ENCODE measurements at places on chromosomes 4 and X.

DNA sequence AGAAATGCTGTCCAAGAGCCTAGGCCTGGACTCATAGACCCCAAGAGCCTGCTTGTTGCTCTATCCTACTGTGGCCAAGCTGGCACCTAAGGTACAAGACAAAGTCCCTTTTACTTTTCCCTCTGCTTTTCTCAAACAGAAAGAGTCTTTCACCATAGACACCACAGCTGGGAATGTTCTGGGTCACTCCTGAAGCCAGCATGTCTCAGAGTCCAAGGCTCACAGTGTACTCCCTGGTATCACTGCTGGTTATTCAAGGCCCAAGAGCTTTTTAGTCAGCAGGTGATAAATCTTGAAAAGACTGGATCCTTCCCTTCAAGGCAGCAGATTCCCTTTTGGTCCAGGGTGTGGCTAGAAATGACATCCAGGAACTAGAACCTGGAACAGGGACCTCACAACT is 328.8 kb downstream of the IQCM start:
- DNase-seq: no peak

DNA sequence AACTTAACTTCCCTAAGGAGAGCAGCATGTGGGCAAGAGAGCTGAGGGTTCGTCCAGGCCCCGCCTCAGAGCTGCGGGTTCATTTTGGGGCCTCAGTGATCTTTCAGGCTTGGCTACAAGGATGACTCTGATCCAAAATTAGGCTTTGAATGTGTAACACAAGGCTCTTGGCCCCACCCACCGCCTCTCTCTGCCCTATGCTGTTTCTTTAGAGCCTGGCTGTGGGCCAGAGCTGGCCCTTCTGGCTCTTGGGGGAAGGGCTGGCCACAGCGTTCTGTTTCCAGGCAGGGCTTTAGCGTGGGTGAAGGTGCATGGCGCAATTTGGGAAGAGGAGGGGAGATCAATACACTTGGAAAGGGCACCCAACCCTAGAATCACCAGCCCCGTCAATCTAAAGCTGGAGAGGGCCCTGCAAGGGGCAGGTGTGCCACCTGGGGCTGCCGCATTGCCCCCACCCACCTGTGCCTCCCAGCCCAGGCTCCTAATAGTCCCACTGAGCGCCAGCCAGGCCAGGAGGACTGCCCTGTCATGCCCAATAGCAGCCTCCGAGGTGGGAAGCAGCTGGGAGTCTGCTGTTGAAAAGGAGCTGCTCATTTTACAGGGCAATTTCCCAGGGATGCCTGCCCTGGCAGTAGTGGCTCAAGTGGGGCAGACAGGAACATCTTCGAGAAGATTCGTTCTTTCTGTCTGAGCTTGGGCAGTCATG is 84.5 kb upstream of the MAML3 start:
- no peak for DNase-seq

- no peak for DNase-seq
Measured at GRCh38 chr4:16066586-16067128, 17.2 kb downstream of the PROM1 start.

GRCh38 chrX:20118065-20118824 is 1.5 kb upstream of the MAP7D2 start:
- DNase-seq: no peak

DNA sequence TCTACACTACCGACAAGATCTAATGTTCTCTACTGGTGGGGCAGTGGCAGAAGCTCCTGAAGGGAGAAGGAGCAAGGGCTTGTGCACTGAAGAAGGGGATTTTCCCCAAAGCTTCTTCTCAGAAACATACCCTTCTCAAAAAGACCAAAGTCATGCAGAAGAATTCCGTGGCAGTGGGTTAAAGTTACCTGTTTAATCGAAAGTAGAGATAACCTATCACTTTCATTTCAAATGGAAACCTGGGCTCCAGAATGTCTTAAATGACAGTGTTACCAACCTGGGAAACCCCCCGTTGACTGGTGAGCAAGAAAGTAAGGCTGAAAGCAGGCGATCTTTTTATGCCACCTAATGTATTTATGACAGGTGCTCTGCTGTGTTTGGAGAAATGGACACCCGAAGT is 92.5 kb upstream of the TEX13D start:
- DNase-seq: peak; percentile 62

DNA sequence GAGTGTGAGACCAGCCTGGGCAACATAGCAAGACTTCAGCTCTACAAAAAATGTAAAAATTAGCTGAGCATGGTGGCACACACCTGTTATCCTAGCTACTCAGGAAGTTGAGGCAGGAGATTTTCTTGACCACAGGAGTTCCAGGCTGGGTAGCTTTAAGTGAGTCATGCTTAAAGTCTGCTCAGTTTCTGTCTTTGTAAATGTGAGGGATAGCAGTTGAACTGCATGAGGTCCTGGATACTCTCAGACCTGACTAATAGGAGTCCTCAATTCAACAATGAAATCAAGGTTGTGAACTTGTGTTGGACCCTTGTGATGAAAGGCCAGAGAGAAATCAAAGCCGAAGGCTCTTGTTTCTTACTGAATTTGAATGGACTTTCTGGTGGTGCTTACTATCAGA is 45.2 kb downstream of the STARD8 start:
- DNase-seq: no peak

- no peak for DNase-seq
Measured at GRCh38 chr4:109232681-109233080, 69.8 kb downstream of the COL25A1 start.

DNA sequence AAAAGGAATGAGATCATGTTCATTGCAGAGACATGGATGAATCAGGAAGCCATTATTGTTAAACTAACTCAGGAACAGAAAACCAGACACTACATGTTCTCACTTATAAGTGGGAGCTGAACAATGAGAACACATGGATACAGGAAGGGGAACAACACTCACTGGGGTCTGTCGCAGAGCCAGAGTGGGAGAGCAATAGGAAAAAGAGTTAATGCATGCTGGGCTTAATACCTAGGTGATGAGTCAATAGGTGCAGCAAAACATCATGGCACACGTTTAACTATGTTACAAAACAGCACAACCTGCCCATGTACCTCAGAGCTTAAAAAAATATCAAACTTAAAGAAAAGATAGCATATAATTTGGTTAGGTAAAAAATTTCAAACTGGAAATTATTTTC is 281.4 kb downstream of the PABPC4L start:
- no peak for DNase-seq

DNA sequence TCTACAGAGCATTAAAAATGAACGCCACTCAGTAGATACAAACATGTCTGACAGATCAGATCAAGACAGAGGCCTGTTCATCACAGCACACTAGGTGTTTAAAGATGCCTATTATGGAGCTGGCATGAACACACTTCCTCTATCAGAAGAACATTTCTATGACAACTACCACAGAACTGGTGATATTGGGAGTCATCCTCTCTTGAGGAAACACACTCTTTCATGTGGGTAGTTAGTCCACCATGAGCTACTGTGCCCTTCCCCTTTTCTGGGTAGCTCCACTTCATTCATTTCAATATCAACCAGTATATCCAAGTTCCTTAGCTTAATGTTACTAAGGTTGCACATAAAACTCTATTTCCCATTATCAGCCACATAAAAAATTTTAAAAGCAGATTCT is 46.7 kb downstream of the MAOB start:
- DNase-seq: no peak

- no peak for DNase-seq
Measured at GRCh38 chrX:144738246-144738645, 509.1 kb upstream of the SPANXN1 start.

DNA sequence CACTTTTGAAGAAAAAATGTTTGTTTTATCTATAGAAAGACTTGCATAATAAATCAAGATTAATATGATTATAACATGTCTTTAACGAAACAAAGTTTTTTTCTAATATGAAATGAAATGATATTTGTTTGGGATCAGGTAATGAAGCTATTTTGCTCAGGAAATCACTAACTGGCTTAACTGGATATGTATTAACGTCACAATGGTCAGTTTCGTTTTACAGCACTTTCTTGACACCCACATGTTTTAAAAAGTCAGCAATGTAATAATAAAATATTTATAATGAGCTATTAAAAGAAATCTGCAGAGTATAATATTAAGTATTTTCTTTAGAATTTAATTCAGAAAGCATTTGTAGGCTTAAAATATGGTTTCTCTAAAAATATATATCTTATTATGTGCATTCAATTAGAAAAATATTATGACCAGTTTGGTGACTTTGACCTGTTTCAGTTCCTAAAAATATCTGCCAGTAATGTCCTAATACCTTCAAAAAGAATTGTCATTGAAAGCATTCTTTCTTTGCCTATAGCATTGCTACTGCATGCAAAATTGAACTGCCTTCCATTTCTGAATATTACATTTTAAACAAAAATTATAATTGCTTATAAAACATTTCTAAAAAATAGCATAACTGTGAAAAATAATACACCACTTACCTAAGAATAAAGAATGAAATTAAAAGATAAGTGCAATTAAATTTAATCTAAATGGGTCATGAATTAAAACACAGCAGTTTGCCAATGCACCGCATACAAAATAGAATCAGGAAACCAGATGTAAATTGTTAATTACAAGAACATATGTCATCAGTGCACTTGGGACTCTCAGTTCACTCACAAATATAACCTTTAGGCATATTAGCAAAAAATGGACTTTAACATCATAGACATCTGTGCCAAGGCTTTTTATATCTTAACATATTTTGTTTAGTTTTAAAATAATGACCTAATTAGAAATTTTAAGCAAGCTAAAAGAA is 31.6 kb downstream of the TIGD2 start:
- no peak for DNase-seq

DNA sequence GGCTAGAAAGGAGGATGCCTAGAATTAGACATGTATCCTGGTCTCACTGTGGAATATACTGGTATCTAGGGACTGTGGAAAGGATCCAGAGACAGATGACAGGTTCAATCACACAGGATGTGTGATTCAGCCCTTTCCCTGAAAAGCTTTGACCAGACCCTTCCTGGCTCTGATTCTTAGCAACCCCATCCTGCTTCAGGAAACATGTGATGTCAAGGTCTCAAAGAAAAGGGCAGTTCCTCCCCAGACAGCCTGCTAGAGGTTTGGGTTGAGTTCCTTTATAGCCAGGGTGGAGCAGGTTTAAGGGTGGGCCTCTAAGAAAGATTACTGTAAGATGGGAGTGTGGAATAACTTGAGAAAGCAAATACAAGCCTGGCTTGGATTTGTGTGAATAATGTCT is 3.0 kb downstream of the BMP15 start:
- DNase-seq: no peak

GRCh38 chr4:80189956-80190677 is 7.2 kb upstream of the PRDM8 start:
- no peak for DNase-seq

GRCh38 chr4:54090804-54091623 is 8.9 kb upstream of the GSX2 start:
- DNase-seq: no peak

DNA sequence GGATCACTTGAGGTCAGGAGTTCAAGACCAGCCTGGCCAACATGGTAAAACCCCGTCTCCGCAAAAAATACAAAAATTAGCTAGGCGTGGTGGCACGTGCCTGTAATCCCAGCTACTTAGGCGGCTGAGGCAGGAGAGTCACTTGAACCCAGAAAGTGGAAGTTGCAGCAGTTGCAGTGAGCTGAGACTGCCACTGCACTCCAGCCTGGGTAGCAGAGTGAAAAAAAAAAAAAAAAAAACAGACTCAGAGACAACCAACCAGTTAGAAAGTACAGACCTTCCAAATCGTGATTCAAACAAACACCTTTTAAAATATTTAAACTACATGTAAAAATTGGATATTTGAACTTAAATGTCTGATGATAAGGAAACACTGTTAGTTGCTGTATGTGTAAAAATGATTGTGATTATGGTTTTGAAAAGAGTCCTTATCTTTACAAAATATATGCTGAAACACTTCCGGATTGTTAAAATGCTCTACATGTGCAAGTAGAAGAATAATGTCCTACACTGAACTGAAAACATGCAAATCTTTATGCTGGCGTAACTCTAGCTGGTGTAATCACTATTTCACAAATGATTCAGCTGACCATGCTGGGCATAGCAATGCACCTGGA is 37.8 kb downstream of the SH3KBP1 start:
- no peak for DNase-seq

DNA sequence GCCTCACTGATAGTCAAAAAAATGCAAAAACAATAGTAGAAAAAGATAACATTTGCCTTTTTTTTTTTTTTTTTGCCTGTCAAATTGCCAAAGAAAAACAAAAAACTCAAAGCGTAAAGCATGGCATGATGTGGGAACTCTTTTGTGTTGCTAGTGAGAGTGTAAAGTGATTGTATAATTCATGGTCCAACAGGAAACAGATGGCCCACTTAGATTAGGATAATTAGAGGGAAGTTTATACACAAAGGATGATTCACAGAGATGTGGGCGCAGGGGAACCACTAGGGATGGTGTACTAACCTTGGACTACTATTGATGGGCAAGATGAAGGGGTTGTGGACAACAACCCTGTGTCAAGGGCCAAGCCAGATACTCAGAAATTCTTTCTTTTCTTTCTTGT is 16.4 kb downstream of the MCUB start:
- DNase-seq: no peak

DNA sequence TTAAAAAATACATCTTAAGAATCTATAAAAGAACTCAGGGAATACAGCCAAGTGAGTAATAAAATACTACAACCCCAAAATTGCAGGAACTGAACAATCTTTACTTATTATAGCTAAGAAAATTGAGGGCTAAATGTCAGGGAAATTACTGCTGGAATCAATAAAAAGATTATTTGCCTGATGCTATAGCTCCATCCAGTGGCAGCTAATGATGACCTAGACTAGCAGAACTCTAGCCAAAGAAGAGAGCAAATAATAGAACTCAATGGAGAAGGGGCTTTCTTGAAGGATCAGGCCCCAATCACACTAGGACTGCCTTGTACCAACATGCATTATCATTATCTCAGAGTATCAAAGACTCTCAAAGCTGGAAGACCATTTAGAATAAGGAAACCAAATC is 85.0 kb upstream of the FAM241A start:
- no peak for DNase-seq

- no peak for DNase-seq
Measured at GRCh38 chrX:9069573-9069972, 35.6 kb upstream of the FAM9B start.

DNA sequence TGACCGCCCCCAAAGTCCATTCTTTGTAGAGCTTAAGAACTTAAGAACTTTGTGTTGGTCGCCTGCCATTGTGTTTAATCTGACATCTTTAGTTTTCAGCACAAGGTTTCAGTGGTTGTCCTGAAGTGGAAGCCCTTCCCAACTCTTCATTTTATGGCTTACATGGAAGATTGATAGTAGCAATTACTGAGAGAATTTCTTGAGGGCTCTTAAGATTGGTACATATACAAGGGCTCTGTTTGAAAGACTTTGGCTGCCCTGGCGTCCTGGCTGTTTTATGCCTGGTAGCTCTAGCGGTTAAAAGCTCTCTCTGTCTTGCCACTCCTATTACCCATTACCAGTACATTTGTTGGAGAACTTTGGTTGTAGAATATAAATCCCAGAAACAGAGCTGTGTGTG is 75.0 kb downstream of the KDM6A start:
- no peak for DNase-seq

GRCh38 chrX:23503835-23504539 is 163.3 kb upstream of the PRDX4 start:
- DNase-seq: no peak

All from stimulated activated CD4-positive, alpha-beta T cell treated with anti-CD3 and anti-CD28 coated beads, Interleukin-4, amount 100 ng/mL, for 24 hours (primary cell).